ENCODE measurements at places on chromosomes 7 and 10. TPM values are rescaled to one million over a fixed set of nuclear protein-coding genes. Genes with fewer than 3 reads are reported as not detected.

Gene SRGN
- 122 TPM for total RNA-seq

Gene NPC1L1
- total RNA-seq: 0.23 TPM

DNA sequence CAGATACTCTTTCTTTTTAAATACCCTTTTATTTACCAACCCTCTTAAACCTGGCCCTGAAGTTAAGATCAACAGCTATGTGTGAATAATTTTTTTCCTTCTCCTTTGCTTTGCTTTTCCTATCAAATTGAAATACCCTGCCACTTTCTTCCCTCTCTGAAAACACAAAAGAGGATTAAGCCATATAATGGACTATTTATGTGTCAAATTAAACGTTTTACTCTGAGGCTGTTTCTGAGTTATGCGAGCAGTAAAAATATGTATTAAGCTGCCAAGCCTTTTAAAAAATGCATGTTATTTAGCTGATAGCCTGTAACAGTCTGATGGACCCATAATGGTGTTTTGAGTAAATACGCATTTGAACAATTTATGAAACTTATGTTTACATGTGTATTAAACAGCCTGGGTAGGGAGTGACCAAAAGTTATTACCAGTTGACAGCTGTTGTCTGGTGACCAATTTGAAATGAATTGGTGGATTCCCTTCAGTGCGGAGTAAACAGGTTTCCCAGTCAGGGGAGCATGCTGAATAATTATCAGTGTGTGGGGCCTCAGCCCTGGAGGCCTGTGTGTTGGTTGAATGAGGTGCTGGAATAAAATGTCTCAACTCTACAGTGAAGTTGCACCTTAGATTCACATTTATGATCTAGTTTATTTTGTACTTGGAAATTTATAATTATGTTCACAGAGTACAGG, 89.6 kb downstream of the AUTS2 start:
- DNase-seq: no peak

Gene C7orf57
- not detected for total RNA-seq

Gene ZNF736
- 43.6 TPM for total RNA-seq

Gene BAZ1B
- total RNA-seq: 75.3 TPM

DNA sequence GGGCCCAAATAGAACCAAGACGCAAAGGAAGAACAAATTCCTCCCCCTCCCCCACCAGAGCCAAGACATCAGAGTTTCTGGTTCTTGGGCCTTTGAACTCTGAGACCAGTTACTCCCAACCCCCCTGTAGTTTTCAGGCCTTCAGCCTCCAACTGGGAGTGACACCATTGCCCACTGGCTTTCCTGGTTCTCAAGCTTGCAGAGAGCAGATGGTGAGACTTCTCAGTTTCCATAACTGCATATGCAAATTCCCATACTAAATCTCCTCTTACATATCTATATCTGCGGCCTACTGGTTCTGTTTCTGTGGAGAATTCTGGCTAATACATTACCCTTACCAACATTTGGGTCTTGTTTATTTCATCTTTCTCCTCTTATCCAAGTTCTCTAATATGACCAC, 762.9 kb downstream of the GRM8 start:
- no peak for DNase-seq

Gene MTERF1
- total RNA-seq: 29.9 TPM

GRCh38 chr7:23944131-23944530, 234.1 kb downstream of the STK31 start:
- DNase-seq: no peak

DNA sequence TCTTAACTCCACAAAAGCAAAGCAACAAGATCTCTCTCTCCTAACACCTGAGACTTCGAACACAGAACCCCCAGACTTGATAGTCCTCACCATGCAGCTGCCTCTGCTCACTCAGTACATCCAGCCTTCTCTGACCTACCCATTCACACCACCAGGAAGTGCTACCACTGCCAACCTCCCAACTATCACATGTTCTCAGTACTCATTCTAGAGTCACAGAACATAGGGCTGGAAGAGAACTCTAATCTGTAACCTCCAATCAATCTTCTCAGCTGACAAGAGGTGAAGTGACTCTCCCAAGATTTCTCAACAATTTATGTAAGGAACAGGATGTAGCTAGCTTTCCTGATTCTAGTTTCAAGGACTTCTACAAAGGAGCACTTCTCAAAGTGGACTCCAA, 3.8 kb downstream of the NUDCD3 start:
- no peak for DNase-seq

DNA sequence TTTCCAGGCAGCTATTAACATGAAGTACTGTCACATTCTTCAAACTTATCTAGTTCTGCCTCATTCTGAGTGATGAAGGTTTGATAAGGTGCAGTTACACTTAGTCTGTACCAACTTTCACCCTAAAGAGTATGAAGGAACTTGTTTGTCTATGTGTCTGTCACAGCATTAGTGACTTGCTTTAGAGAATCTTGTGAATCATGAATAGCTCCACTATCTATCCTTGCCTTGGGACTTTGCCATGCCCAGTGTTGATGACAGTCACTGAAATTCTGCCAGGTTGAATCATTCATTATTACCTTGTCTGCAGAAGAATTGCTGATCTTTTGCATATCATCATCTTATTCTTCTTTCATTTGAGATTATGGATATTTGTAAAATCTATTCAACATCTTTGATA, 50.9 kb upstream of the A1CF start:
- DNase-seq: no peak

DNA sequence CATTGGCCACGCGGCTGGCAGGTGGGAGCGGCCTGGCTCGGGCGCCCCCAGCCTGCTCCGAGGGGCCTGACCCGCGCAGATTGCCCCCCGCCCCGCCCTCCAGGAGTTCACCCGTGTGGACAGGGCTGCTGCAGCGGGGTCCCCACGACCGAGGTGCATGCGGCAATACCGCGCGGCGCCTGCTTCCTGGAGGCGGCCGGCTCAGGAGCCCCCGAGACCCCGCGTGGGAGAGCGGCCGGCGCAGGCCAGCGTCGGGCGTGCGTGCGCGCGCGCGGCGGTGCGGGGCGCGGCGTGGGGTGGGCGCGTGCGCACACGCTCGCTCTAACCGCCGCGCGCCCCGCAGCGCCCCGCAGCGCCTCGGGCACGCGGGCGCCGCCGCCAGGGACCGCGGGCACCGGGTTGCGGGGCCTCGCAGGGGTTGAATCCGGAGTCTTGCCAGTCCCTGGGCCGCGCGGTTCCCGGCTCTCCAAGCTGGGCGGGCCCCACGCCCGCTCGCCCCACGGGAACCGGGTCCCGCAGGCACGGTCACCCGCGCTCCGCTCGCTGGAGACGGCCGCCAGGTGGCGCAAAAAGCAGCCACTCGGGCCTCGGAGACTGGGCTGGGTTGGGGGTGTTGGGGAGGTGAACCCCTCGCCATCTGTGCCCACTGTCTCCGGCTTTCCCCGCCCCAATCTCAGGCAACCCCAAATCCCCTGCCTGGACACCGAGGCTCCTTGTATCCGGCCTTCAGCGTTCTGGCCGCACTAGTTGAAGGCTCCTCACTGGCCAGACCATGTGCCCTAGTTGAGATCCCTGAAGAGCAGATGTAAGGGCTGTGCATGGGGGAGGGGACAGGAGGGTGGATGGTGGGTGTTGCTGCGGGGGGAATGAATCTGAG, 1.3 kb upstream of the ACHE start:
- DNase-seq: peak; percentile 54

DNA sequence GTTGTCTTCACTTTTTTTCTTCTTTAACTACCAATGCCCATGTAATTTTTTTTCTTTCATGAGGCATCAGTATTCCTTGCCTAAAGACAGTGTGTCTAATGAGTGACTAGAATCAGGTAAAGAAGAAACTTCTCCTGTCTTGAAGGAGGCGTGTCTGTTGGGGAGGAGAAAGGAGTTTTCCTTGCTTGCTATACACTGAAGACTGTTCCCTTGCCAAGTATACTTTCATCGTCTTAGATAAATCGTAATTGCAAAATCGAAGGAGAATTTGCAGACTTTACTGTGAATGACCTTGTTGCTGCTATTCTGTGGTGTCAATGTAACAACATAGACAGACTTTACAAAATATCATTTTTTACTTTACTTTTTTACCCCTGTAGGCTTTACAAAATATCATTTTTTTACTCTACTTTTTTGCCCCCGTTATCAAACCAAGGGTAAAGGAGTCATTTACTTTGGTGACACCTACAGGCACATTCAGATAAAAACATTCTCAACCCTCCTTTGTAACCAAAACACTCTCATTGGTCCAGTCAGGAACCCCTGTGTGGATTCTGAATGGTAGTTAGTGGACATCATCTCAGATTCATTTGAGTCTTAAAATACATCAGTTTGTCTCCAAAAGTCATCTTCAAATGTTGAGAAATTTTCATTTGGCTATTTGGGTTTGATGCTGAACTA, 232.4 kb downstream of the AHR start:
- DNase-seq: no peak

DNA sequence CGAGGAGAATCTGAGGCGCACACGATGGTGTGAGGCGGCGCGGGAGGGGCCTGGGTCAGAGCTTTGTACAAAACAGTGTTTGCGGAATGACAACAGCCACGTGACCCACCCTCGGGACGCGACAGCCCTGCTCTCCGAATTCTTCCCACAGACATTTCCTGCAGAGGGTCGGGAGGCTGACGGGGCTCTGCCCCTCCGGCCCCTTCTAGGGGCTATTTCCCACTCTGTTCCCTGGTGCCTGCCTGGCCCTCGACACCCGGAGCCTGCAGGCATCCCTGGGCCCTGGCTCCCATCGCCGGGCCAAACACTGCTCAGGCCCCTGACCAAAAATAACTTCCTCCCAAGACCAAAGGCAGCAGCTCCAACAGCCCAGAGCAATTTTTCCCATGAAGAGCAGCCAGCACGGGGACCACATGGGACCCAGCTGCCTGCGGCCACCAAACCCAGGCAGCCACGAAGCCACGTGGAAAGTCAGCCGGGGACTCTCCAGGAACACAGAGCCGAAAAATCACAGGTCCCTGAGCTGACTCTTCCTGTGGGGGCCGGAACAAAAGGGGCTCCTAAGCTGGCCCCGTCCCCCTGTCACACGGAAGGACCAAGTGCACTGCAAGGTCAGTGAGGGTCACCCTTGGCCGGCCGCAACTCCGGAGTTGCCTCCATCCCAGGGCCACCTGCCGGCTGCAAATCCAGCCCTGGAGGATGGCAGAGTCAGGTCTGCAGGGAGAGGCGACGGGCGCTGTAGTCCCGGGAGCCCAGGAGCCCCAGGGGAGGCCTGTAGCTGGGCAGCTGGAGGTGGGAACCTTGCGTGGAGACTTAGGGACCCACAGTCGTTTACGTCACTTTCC, 42.0 kb downstream of the PAPOLB start:
- DNase-seq: no peak

DNA sequence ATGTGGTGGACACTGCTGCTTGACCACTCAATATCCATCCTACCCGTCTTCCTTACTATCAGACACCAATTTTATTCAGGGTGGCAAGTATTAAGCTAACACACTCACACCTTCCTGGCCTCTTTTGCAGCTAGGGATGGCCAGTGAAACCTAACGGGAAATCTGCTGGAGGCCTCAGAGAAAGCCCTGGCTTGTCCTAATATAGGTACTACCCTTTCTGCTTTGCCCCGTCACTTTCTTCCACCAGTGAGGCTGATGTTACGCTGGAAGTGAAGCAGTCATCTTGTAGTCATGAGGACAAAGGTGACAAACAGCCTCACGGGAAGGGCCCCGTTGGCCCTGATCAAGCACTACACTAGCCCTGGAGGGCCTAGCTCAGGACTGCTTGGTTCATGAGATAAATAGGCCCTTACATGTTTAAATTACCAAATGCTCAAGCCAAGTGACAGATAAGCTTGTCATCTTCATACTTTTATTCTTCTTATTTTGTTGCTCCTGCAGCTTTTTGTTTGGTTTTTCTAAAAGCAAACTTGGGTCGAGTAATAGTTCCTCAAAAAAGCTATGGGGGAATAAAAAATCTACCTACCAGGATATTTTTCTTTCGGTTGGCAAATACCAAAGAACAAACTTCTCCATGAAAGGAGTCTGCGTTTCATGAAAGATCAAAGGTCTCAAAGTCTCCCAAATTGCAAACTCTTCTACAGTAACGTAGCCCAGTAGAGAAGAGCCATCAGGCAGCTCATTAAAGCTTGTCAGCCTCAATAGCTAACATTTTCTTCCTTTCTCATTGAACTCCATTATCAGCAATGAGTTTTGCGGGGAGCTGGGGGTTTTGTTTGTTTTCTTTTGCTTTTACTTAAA, 17.5 kb downstream of the CREB3L2 start:
- DNase-seq: no peak

DNA sequence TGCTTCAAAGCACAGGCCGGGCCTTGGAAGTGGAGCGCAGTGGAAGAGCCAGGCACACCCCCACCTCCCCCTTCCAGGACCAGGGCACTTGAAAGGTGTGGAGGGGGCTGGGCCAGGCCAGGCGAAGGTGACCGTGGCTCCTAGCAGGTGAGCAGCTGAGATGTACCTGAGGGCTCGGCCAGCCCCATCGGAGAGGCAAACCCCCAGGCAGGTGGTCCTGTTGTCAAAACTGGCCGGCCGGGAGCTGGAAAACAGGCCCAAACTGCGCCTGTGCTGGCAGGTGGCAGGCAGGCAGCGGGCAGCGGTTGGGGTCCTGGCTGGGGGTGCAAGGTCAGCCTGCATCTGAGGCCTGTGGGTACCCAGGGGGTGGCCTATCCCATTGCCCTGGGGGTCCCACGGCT, 96.4 kb upstream of the DNAAF5 start:
- DNase-seq: no peak

Gene OR2A12
- not detected for total RNA-seq

GRCh38 chr10:126171555-126171954, 216.7 kb downstream of the ADAM12 start:
- no peak for DNase-seq

DNA sequence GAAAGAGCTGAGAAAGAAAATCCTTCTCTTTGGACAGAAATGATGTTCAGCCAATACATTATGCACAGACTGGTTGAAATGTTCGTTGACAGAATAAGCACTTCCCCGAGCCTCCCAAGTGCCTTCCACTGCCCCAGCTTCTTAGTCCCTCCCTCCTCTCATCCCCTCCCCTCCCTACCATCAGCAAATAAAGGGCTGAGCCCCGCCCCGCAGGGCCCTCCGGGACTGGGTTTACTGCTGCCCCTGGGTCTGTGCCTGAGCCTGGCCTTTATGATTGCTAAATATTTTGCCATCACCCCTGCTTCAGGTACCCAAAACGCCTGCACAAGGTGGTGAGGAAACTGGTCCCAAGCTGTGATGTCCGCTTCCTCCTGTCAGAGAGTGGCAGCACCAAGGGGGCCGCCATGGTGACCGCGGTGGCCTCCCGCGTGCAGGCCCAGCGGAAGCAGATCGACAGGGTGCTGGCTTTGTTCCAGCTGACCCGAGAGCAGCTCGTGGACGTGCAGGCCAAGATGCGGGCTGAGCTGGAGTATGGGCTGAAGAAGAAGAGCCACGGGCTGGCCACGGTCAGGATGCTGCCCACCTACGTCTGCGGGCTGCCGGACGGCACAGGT, 28.1 kb downstream of the HKDC1 start:
- no peak for DNase-seq

GRCh38 chr10:72653383-72654096, 27.7 kb upstream of the MICU1 start:
- no peak for DNase-seq

DNA sequence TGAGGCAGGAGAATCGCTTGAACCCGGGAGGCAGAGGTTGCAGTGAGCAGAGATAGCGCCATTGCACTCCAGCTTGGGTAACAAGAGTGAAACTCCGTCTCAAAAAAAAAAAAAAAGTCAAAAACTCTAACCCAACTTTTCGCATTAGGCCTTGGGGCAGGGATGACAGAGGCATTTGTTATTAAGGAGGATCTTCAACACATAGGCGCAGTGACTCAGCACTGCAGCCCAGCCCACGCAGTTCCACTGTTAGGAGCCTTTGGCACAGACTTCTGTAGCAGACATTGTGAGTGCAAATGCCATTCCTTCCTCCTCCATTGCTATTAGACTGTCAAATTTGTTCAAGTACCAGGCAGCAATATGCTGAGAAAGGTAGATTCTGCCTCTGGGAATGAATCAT, 43.1 kb upstream of the KLHL7 start:
- no peak for DNase-seq

Measured in CD4-positive, alpha-beta memory T cell (primary cell).